ENCODE measurements at places on chromosomes 5 and 9. TPM values are rescaled to one million over a fixed set of nuclear protein-coding genes. Genes with fewer than 3 reads are reported as not detected.

- DNase-seq, result no peak
- no peaks in the 10 kb centered on the region for H3K4me1 ChIP-seq
- H3K4me3 ChIP-seq, result no peak overlapping the region
- H3K36me3 ChIP-seq, result no peaks in the 10 kb centered on the region
- no peaks in the 10 kb centered on the region for H3K27me3 ChIP-seq
- no peak overlapping the region for H3K27ac ChIP-seq
Observed at GRCh38 chr9:132049900-132050299, 29.8 kb downstream of the MED27 start.

DNA sequence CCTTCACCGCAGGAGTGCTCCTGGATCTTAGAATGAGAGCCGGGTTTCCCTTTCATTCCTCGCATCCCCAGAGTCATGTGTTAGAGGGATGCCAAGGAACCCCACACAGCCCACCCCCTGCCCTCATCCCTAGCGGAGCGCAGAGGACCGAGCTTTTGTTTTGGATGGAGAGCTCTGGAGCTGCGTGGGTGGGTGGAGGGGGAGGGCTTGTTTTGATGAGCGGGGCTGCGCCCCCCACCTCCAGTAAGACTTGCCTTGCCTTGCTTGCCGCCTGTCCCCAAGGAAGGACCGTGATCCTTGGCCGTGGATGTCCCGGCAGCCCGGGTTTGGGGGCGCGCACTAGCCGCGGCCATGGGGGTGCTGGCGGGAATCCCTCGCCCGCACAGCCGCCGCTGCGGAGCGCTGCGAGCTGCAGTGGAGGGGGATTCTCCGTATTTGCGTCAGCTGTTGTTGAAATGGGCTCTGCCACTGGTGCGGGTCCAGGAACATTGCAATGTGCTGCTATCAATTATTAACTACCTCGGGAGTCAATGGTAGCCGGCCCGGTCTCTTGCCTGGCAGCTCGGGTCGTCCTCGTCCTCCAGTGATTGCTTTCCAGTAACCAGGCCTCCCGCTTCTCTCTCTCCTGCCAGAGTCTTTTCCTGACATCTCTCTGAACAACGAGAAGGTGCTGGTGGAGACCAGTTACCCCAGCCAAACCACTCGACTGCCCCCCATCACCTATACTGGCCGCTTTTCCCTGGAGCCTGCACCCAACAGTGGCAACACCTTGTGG is 1.0 kb downstream of the EGR1 start:
- H3K27me3 ChIP-seq, result no peaks in the 10 kb centered on the region
- H3K4me3 ChIP-seq, result peak overlapping the region; percentile 81
- H3K36me3 ChIP-seq, result no peaks in the 10 kb centered on the region
- H3K4me1 ChIP-seq, result peaks cover 77% of the 10 kb centered on the region
- DNase-seq, result no peak

- H3K27me3 ChIP-seq, result no peaks in the 10 kb centered on the region
- peaks cover 18% of the 10 kb centered on the region for H3K36me3 ChIP-seq
- no peak for DNase-seq
- H3K27ac ChIP-seq, result no peak overlapping the region
Observed at GRCh38 chr5:141944076-141944475, 13.9 kb downstream of the PCDH12 start.

BTNL8 gene
- not detected for total RNA-seq

DNA sequence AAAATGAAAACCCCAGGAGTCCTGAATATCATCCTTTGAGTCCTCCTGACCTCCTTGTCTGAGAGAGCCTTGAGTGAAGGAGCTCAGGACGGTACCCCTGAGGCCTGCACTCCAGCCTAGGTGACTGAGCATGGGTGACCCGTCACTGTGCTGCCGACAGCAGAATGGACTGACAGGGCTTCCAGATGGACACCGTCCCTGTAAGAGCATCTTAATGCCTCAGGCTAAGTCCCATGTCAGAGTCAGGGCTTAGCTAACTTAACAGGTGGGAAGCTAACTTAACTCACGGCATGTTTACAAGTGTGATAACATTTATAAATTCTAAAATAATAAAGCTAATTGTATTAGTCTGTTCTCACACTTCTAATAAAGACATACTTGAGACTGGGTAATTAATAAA is 68.3 kb downstream of the IL6ST start:
- H3K36me3 ChIP-seq, result no peaks in the 10 kb centered on the region
- H3K27ac ChIP-seq, result no peak overlapping the region
- H3K4me3 ChIP-seq, result no peak overlapping the region
- H3K27me3 ChIP-seq, result no peaks in the 10 kb centered on the region

GRCh38 chr9:21096901-21097255 is 19.1 kb upstream of the IFNB1 start:
- peak overlapping the region; percentile 53 for H3K4me3 ChIP-seq
- no peak for DNase-seq
- no peaks in the 10 kb centered on the region for H3K27me3 ChIP-seq
- peak overlapping the region; percentile 17 for H3K27ac ChIP-seq
- no peaks in the 10 kb centered on the region for H3K36me3 ChIP-seq

GRCh38 chr5:31283326-31283725 is 89.8 kb downstream of the CDH6 start:
- no peaks in the 10 kb centered on the region for H3K27me3 ChIP-seq
- no peak overlapping the region for H3K4me3 ChIP-seq

DNA sequence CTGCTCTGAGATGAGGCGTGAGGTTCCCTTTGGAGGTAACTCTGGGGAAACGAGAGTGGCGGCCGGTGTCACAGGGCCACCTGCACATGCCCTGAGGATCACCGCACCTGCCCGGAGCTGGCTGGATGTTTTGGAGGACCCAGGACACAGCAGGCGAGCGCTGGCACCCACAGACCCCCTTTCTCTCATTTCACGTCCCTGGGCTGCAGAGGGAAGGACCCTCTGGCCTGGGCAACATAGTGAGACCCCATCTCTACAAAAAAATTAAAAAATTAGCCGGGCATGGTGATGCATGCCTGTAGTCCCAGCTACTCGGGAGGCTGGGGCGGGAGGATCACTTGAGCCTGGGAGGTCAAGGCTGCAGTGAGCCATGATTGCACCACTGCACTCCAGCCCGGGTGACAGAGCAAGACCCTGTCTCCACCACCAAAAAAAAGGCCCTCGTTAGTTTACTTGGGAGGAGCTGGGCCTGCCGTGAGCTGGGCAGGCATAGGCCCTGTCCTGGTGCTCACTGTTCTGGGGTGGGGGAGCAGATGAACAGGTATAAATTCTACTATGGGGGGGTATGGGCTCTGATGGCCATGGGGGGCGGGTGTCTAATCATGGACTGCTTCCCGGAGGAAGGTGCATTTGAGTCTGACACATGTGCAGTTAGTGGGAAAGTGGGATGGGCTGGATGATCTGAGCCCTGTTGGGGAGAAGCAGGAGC is 96.9 kb upstream of the RAPGEF1 start:
- H3K27me3 ChIP-seq, result peaks cover 96% of the 10 kb centered on the region
- H3K4me3 ChIP-seq, result no peak overlapping the region
- DNase-seq, result no peak
- H3K27ac ChIP-seq, result no peak overlapping the region
- no peaks in the 10 kb centered on the region for H3K4me1 ChIP-seq
- H3K36me3 ChIP-seq, result no peaks in the 10 kb centered on the region
